Stimulated activated naive CD8-positive, alpha-beta T cell treated with anti-CD3 and anti-CD28 coated beads, Interleukin-15, amount 100 ng/mL, for 72 hours (primary cell): ENCODE measurements at places on chromosomes 1 and 21.

DNA sequence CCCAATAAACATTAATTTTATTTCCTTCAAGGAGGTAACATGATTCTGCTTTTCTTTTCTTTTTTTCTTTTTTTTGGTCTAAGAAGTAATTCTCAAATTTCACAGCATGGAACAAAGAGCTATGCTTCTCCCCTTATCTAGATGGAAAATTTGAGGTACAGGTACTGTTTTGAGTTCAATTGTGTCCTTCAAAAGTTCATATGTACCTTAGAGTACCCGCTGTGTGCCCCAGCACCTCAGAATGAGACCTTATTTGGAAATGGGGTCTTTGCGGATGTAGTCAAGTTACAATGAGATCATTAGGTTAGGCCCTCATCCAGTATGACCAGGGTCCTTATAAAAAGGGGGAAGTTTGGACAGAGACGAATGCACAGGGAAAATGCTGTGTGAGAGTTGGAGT lies 22.0 kb downstream of the ELAPOR1 start:
- no peak for DNase-seq

DNA sequence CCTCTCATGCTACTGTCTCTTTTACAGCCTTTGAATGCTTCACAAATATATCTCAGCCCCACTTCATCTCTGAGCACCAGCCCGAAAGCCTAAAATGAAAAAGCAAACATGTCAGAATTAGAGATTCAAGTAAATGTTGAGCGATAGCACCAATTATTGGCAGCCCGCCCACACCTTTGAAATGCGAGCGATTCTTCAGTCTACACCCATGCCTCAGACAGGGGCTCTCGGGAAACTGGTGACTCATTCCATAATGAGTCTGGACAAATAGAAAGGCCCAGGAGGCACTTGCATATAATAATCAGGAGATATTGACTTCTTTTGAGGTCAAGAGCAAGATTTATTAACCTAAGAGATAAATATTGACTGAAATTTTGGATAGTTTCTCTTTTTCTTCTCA lies 487.3 kb upstream of the PTBP2 start:
- DNase-seq, result no peak

DNA sequence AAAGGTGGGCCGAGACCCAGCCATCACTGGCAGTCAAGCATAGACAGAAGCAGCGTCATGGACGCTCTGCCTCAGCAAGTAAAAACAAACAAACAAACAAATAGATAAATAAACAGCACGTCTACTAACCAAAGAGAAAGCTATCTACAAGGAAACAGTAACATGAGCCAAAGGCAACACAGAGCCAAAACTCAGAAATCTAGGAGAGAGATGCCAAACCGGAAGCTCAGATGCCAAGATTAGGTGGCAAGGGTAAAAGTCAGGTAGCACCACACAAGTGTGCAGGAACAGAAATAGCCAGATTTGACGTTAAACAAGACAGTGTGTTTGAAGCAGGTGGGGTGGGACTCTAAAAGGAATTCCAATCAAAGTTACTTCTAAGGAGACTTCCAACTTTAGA lies 448.3 kb upstream of the NFIA start:
- no peak for DNase-seq

- no peak for DNase-seq
Measured at GRCh38 chr1:199834711-199835110, 192.8 kb upstream of the NR5A2 start.

GRCh38 chr1:180534214-180534613 lies 24.6 kb upstream of the OVAAL start:
- DNase-seq, result no peak

GRCh38 chr1:108845991-108846390 lies 10.9 kb downstream of the AKNAD1 start:
- no peak for DNase-seq

- no peak for DNase-seq
Measured at GRCh38 chr1:243731301-243731891, 118.6 kb downstream of the AKT3 start.

DNA sequence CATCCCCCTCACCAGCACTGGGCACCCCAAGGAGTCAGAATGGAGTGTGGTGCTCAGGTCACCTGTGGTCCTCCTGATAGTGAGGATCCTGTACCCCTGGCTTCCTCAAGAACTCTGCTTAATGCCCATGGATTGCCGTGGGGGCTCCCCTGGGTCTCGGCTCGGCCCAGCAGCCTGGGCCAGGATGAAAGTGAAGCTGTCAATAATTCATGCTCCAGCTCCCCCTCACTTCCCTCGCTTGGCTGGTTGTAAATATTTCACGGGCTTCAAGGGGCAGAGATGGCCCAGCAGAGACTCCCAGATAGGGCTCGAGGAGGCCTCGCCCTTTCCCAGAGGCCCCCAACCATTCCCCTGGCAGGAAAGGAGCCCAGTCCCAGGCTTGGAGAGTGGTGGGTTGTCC lies 42.6 kb upstream of the KCNA10 start:
- DNase-seq, result no peak
